ENCODE measurements at places on chromosomes 12 and 14. TPM values are rescaled to one million over a fixed set of nuclear protein-coding genes. Genes with fewer than 3 reads are reported as not detected.

- no peaks in the 10 kb centered on the region for H3K27me3 ChIP-seq
- H3K27ac ChIP-seq: no peak overlapping the region
- no peak overlapping the region for H3K4me3 ChIP-seq
- DNase-seq: no peak
- H3K4me1 ChIP-seq: no peaks in the 10 kb centered on the region
Measured at GRCh38 chr12:112750971-112751370, 40.6 kb upstream of the RPH3A start.

DNA sequence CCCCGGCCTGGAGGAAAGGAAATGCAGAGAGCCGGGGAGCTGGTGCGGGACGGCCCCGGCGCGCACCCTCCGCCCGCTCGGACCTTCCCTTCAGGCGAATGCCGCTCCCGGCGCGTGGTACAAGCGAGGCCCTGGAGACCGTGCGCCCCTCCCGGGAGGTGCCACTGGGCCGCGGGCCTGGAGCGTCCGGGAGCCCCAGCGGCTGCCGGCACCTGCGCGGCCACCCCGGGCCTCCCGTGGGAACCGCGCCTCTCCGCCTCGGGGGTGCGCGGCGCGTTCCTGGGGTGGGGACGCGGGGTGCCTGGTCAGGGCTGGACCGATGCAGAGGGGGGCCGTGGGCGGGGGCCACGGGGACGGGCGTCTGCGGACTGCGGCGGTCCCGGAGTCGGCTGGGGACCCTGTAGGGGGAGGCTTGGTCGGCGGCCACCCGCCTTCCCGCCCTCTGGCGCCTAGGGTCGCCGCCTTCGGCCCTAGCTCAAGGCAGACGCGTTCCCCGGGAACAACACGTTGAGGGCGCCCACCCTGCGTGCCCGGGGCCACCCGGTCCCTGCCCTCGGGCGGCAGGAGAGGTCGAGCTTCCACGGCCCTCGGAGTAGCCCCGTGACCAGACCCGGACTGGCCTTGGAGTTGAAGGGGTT is 599 bp downstream of the PAPLN start:
- DNase-seq: peak; percentile 85
- H3K36me3 ChIP-seq: no peaks in the 10 kb centered on the region
- peak overlapping the region; percentile 82 for H3K27ac ChIP-seq
- peaks cover 77% of the 10 kb centered on the region for H3K4me1 ChIP-seq
- peak overlapping the region; percentile 73 for H3K4me3 ChIP-seq
- H3K27me3 ChIP-seq: peaks cover 6% of the 10 kb centered on the region

DNA sequence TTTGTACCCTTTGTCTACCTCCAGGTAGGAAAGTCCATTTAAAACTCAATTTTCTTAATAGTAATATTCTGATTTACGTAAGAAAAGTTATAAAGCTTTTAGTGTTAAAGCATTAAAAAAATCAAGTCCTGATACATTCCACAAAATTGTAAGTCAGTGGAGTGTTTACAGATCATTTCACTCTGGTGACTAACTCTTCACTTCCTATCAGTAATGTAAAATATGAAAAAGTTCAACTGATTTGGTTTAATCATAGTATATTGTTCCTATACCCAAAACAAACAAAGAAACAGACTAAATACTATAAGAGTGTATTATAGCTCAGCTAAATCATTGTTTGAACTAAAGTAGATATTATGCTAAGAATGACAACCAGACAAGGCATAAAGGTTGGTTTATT is 85.9 kb downstream of the VEZT start:
- peaks cover 30% of the 10 kb centered on the region for H3K36me3 ChIP-seq
- DNase-seq: no peak
- no peaks in the 10 kb centered on the region for H3K27me3 ChIP-seq
- H3K4me1 ChIP-seq: peaks cover 30% of the 10 kb centered on the region
- H3K27ac ChIP-seq: no peak overlapping the region

DNA sequence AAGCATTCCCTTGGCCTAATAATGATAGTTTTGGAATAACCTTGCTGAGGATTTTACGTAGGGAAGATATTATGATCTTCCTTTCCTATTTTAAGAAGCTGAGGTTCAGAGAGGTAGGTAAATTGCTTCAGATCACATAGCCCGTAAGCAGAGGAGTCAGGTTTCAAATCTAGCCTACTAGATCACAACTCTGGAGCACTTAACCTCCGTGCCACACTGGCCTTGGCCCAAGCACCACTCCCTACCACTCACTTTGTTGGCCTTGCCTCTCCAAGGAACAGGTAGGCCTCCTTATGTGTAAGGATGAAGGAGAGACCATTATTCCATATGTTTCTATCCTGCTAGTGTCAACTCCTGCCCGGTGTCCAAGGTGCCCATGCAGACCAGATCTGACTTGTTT is 12.4 kb upstream of the ACOT1 start:
- H3K36me3 ChIP-seq: peaks cover 2% of the 10 kb centered on the region
- DNase-seq: no peak
- no peaks in the 10 kb centered on the region for H3K4me1 ChIP-seq
- H3K27ac ChIP-seq: no peak overlapping the region
- no peaks in the 10 kb centered on the region for H3K27me3 ChIP-seq

DNA sequence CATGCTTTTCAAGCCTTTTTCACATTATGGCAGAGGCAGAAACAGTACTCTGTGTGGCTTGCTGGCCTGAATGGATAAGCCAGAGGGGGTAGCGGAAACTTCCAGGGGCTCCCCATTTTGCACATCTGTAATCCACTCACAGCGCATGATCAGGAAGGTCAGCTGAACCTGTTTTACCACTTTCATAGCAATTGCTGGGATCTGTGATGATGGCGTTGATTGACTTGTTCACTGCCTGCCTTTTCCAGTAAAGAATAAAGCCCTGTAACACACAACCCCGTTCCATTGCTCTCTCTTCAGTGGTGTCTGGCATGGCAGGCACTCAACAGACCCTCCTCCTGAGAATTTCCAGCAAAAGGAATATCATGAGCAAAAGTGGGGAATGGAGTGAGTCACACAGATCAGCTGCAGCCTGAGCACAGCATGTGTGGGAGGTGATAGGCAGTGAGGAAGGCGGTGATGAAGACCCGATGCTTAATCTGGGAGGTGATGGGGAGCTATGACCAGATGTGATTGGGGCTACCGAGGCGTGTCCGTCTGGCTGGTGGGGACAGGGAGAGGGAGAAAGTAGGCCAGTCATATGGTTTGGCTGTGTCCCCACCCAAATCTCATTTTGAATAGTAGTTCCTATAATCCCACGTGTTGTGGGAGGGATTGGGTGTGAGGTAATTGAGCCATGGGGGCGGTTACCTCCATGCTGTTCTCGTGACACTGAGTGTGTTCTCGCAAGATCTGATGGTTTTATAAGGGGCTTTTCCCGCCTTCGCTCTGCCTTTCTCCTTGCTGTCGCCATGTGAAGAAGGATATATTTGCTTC is 44.7 kb upstream of the CHST11 start:
- H3K4me3 ChIP-seq: no peak overlapping the region
- H3K27ac ChIP-seq: no peak overlapping the region
- no peaks in the 10 kb centered on the region for H3K36me3 ChIP-seq
- peak; percentile 54 for DNase-seq
- no peaks in the 10 kb centered on the region for H3K4me1 ChIP-seq
- H3K27me3 ChIP-seq: no peaks in the 10 kb centered on the region

DNA sequence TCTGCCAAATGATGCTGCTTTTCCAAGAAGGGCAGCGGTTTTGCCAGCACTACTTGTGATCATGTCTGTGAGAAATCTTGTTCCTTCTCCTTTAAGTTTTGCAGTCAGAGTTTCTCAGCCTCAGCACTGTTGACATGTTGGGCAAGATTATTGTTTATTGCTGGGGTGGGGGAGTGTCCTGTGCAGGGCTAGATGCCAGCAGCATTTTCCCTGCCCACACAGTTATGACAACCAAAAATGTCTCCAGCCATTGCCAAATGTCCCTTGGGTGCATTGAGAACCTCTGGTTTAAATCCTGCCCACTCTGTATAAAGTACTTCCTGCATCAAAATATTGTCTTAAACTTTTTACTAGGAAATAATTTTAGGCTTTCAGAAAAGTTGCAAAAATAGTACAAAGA is 20.0 kb downstream of the TMEM132C start:
- no peak overlapping the region for H3K27ac ChIP-seq
- no peaks in the 10 kb centered on the region for H3K36me3 ChIP-seq
- no peaks in the 10 kb centered on the region for H3K27me3 ChIP-seq

DNA sequence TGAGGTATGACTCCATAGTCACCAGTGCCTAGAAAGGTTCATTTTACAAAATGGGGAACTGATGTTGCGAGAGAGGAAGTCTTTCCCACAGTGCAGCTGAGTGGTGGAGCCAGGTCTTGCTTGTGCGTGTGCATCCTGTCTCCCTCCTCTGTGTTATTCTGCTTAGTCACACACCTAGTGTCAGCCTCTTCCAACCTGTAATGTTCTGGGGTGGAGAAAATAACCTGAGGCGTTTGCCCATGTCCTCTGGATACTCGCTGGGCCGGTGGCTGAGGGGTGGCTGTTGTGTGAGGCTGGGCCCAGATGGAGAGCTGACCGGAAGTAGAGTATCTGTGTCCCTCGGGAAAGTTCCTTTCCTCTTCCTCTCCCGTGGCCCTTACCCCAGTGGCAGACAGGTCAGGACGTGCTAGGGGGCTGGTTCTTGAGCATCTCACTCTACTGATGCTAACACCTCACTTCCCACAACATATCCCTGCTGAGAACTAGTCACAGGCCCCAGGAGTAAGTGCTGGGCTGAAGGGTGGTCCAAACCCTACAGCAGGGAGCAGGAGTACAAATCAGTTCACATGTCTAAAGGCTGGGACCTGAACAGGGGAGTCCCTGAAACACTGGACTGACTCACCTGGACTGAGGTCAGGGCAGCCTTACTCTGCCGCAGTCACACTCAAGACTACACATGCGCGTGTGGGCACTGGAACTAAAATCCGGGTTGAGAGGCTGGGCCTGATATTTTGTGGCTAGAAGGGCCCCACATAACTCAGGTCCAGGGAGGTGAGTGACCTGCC is 7.0 kb downstream of the MLF2 start:
- peaks cover 32% of the 10 kb centered on the region for H3K36me3 ChIP-seq
- peaks cover 5% of the 10 kb centered on the region for H3K4me1 ChIP-seq
- no peak overlapping the region for H3K27ac ChIP-seq
- H3K27me3 ChIP-seq: no peaks in the 10 kb centered on the region
- no peak overlapping the region for H3K4me3 ChIP-seq

The CLEC1A gene
- total RNA-seq: not detected

The TMEM233 gene
- not detected for total RNA-seq

GRCh38 chr14:31950764-31951637 is 126.1 kb upstream of the ARHGAP5 start:
- DNase-seq: no peak
- H3K4me3 ChIP-seq: no peak overlapping the region
- H3K36me3 ChIP-seq: no peaks in the 10 kb centered on the region
- no peak overlapping the region for H3K27ac ChIP-seq
- H3K4me1 ChIP-seq: peaks cover 13% of the 10 kb centered on the region

The DPY19L2 gene
- total RNA-seq: 13.9 TPM

- no peak overlapping the region for H3K27ac ChIP-seq
- no peak overlapping the region for H3K4me3 ChIP-seq
- no peak for DNase-seq
- no peaks in the 10 kb centered on the region for H3K36me3 ChIP-seq
- H3K4me1 ChIP-seq: no peaks in the 10 kb centered on the region
Measured at GRCh38 chr12:57033431-57033830, 16.5 kb downstream of the MYO1A start.

- DNase-seq: no peak
- no peaks in the 10 kb centered on the region for H3K36me3 ChIP-seq
- H3K27ac ChIP-seq: no peak overlapping the region
- H3K4me1 ChIP-seq: no peaks in the 10 kb centered on the region
- no peak overlapping the region for H3K4me3 ChIP-seq
Measured at GRCh38 chr12:114163771-114164170, 197.6 kb upstream of the RBM19 start.

DNA sequence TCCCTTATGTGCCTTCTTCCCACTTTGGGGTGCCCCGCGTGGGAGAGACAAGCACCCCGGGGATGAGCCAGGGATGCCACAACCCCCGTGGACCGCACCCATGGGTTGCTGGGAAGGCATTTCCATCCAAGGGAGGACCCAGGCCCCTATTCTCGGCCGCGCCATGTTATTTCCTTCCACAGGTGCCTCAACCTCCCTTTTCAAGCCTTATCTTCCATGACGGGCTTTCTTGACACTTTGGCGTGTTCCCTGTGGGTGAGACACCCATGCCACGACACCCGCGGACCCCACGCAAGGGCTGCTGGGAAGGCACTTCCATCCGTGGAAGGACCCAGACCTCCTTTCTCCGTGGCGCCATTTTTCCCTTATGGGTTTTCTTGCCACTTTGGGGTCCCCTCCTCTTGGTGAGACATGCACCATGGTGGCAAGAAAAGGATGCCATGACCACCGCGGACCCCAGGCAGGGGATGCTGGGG is 269.2 kb downstream of the ALG10 start:
- no peak overlapping the region for H3K27ac ChIP-seq
- no peak overlapping the region for H3K4me3 ChIP-seq
- no peaks in the 10 kb centered on the region for H3K27me3 ChIP-seq
- no peaks in the 10 kb centered on the region for H3K36me3 ChIP-seq

- no peaks in the 10 kb centered on the region for H3K36me3 ChIP-seq
- no peaks in the 10 kb centered on the region for H3K4me1 ChIP-seq
- no peak overlapping the region for H3K4me3 ChIP-seq
- DNase-seq: no peak
- H3K27me3 ChIP-seq: peaks cover 25% of the 10 kb centered on the region
Measured at GRCh38 chr12:115871714-115872113, 405.8 kb downstream of the MED13L start.

- H3K27ac ChIP-seq: no peak overlapping the region
- no peaks in the 10 kb centered on the region for H3K4me1 ChIP-seq
- H3K36me3 ChIP-seq: no peaks in the 10 kb centered on the region
- peak; percentile 71 for DNase-seq
- no peak overlapping the region for H3K4me3 ChIP-seq
Measured at GRCh38 chr12:3680919-3681594, 71.9 kb downstream of the CRACR2A start.

DNA sequence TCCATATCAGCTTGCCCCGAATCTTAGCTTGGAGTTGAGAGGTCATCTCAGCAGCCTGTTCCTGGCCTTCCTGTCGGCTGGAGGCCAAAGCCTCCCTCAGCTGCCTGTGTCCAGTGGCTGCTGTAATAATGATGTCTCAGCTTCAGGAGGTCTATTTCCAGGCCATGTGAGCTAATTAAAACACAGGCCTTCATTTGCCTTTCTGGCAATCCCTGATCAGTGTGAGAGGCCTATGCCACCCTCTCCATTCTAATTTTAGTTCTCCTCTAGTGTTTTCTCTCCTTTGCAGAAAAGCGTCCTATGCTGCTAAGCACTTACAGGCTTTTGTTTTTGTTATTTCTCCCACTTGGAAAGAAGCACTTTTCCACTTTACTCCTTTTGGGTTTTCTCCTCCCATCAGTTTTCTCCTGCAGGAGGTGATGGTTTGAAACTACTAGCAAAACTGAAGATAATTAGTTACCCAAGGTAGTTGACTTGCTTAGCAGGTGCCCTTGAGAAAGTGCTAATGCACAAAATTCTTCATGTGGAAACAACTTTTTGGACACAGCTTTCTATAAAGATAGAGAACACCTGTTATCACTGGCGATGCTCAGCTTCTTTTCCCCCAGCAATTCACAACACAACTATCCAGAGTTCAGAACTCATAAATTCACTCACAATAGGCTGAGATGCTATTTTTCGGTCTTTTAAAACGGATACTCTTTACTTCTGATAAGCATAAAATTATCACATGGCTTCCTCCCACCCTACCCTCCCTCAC is 255.3 kb upstream of the GARIN6 start:
- H3K36me3 ChIP-seq: no peaks in the 10 kb centered on the region
- no peak overlapping the region for H3K4me3 ChIP-seq
